SW480 (cell line): ENCODE measurements at places on chromosomes 3 and 15.
A peak's percentile ranks its signal among the peaks of the same experiment; 100 is the strongest.

GRCh38 chr3:156614642-156615511 is 59.5 kb upstream of the TIPARP start:
- no peak for DNase-seq

GRCh38 chr3:189554868-189555557 is 76.2 kb upstream of the TP63 start:
- no peak for DNase-seq

GRCh38 chr3:73894474-73895213 is 269.9 kb upstream of the PDZRN3 start:
- no peak for DNase-seq

GRCh38 chr3:46163556-46164041 is 44.5 kb downstream of the CCR1 start:
- DNase-seq: peak; percentile 86

GRCh38 chr3:187996609-187997008 is 157.3 kb upstream of the LPP start:
- DNase-seq: no peak

DNA sequence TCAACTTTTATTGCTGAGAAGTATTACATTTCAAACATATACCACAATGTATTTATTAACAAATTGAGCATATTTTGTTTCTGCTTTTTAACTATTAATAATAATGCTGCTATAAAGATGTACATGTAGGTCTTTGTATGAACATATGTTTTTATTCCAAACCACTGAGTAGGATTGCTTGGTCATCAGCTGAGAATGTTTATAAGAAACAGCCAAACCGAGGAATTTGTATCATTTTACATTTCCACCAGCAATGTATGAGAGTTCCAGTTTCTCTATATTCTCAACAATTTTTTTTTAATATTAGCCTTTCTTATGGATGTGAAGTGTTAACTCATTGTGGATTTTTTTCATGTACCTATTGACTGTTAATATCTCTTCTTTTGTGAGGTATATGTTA is 119.5 kb upstream of the MDFIC2 start:
- no peak for DNase-seq

DNA sequence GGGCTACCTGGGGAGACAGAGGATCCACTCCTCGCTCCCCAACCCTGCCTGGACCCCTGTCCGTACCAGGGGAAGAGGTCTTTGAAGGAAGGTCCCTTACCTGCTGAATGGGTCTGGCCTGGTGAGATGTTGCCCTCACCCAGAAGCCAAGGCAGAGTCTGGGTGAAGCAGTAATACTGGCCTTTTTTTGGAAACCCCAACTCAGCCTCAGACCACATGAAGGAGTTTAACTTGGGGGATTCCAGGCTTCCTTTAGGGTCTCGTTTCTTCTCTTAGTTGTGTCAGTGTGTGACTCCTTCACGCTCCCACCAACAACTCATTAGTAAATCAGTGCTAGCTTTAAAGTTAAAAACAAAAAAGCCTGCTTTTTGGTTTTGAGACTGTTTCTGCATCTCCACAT is 45.6 kb downstream of the RTP1 start:
- no peak for DNase-seq
